Activated naive CD8-positive, alpha-beta T cell treated with anti-CD3 and anti-CD28 coated beads, Interleukin-2, amount 10 ng/mL, durations not matched to agents 7 days and 5 days (primary cell): ENCODE measurements at places on chromosomes 12 and 14. TPM values are rescaled to one million over a fixed set of nuclear protein-coding genes. Genes with fewer than 3 reads are reported as not detected.

Gene BCL11B
- 99.5 TPM for total RNA-seq

DNA sequence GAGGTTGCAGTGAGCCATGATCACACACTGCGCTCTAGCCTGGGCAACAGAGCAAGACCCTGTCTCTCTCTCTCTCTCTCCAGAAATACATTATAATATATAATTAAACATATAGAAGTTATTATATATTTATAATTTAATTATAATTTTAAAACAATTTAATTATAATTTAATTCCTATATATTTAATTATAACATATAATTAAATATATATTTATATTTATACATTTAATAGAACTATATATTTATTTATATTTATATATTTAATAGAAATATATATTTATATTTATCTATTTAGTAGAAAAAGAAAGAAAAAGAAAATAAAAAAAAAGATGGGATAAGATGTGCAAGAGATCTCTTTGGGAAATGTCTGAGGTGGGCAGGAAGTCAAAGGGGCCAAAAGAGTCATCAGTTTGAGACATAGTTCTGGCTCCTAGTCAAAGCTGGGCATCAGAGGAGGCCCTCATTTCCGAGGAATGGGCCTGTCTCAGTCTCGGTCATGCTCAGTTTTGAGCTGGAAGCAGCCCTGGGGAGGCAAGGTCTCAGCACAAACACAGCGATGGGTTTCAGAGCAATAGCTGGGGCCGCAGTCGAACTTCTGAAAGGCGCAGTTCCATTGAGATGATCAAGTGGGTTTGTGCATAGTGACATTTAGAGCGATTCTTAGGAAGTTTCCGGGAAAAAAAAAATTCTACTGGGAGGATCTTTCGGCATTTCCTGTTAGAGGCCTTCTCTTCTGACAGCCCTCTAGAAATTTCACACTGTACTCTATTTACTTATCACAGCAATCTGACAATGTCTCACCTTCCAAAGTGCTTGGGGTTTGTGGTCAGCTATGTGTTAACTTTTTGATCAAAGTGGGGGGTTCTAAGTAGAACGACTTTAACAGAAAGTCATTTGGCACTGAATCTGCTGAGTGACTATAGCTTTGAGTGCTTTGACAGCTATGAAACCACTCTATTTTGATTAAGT, 58.7 kb upstream of the GZMB start:
- H3K27me3 ChIP-seq: no peaks in the 10 kb centered on the region
- no peak overlapping the region for H3K27ac ChIP-seq
- peaks cover 43% of the 10 kb centered on the region for H3K4me1 ChIP-seq
- peak; percentile 54 for DNase-seq
- peak overlapping the region; percentile 66 for H3K4me3 ChIP-seq

Gene IGF1
- total RNA-seq: 1.3 TPM

Gene WSB2
- 48.2 TPM for total RNA-seq

DNA sequence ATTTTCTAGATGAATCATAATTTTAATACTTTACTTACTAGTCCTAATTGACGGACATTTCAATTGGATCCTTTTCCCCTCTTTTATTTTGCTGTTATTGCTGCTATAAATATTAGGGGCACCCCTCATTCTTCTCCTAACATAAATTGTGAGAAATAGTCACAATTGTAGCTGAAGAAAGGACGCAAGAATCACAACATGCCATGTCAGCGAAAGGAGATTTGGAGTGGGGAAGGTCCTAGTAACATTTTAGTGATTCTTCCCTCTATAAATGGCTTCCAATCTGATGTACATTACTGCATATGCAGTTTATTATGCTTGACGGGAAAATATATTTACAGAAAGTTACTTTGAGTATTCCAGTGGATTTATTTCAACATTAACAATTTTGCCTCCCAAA, 7.7 kb upstream of the PLEKHH1 start:
- no peaks in the 10 kb centered on the region for H3K36me3 ChIP-seq
- H3K27ac ChIP-seq: no peak overlapping the region
- H3K4me1 ChIP-seq: peaks cover 1% of the 10 kb centered on the region
- no peak for DNase-seq
- peaks cover 61% of the 10 kb centered on the region for H3K27me3 ChIP-seq

Gene ADCY4
- total RNA-seq: 4.4 TPM
